ENCODE measurements at places on chromosomes 13 and 19.

DNA sequence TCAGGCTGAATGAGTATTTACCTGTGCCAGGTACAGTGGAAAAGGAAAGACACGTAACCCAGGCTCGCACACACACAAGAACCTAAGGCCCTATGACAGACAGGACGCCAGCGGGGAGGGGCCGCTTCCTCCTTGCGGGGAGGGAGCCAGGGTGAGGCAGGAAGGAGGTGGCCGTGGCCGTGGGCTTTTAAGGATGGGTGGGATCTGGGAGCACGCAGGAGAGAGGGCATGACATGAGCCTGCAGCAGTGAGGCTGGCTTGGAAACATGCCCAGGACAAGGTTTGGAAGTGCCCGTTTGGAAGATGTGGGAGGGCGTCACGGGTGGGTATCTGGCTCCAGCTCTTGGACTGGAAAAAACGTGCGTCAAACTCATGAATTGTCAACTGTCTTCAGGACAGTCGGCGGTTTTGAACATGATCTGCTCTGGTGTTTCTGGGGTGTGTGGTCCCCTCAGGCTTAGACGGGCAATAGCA, 20.1 kb downstream of the SH3GL1 start:
- no peak for DNase-seq

DNA sequence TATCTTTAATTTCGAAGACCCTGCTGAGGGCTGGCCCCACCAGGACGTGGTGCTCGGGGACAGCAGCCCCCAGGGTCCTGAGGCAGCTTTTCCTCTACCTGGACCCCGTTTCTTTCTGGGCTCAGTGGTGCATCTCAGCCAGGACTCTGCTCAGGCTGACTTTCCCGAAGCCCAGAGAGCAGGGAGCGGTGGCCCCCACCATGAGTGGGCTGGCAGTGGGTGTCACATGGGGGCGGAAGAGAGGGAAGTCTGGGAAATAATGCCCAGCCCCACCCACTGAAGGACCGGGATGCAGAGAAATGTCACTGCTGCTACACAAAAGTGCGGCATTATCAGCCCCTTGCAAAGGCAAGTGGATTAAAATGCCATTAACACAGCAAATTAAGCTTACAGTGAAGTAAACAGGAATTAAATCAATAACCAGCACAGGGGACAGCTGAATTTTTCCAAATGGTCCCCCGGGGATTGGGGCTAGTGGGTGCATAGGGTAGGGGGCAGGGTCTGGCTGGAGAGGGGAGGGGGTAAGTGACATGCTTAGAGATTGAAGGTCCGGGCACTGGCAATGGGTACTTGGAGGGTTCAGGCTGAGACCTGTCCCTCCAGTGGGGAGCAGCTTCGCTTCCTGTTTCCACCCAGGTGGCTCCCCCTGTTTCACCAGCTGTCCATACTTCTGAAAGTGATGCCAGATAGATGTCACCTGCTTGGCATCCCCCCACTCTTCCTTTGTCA, 177.3 kb downstream of the URI1 start:
- DNase-seq, result no peak

DNA sequence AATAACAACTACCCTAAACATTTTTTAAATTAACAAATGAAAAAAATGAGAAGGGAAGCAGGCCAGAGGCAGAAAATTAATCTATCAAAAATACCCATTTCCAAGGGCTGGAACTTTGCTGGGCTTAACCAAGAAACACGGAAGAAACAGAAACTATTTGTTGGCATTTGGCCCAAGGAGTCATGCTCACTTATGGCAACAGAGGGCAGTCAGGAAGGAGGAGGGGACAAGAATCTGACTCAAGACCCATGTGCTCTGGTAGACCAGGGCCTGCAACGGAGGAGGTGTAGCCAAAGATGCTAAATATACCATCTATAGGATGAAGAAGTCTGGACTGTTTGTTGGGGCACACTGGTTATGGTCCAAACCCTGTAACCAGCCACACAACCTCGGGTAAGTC, 496.7 kb downstream of the COG6 start:
- no peak for DNase-seq

- DNase-seq, result no peak
Measured at GRCh38 chr13:74769333-74769732, 635.1 kb upstream of the KLF12 start.

- DNase-seq, result no peak
Measured at GRCh38 chr19:48230555-48231129, 25.1 kb downstream of the CARD8 start.

- DNase-seq, result peak; percentile 68
Measured at GRCh38 chr13:40485611-40486517, 180.6 kb downstream of the FOXO1 start.

DNA sequence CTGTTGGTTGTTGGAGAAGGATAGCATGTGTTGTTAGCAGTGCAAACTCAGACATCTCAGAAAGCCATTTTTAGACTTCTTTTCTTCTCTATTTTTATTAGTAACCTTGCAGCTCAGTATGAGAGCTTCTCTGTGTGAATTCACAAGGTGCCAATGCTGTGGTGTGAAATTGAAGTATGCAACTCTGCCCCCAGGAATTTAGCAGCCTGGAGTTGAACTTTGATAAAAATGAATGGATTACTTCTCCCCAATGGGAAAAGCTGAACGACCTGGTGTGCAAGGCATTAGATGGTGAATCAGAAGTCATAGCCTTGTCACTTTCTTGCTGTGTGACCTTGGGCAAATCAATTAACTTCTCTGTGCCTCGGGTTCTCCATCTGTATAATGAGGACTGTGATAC, 512.3 kb upstream of the PCDH9 start:
- no peak for DNase-seq

DNA sequence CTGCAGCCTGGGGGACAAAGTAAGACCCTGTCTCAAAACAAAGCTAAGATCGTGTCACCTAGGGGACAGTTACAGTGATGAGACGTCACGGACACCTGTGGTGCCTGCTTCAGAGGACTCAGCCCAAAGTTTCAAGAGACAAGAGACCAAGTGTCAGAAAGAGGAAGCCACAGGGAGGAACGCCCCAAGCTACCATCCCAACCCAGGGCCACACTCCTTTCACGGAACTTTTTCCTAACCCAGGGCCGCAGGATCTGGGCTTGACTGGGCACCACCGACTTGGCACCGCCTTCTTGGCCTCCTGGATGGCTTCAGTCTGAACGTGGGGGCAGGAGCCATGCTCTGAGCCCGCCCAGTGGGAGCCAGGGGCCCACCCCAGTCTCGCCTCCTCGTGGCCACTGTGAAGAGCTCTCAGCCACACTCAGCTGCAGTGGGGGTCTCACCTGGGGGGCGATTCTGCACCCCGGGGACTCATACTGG, 8.5 kb downstream of the MOB3A start:
- DNase-seq, result no peak

GRCh38 chr19:28633319-28634018, 579.5 kb downstream of the UQCRFS1 start:
- DNase-seq, result peak; percentile 33

- no peak for DNase-seq
Measured at GRCh38 chr13:98854448-98854847, 102.0 kb upstream of the SLC15A1 start.

- DNase-seq, result no peak
Measured at GRCh38 chr13:91115776-91116175, 231.7 kb upstream of the MIR17HG start.

GRCh38 chr13:51241720-51242119, 19.5 kb downstream of the FAM124A start:
- DNase-seq, result no peak

DNA sequence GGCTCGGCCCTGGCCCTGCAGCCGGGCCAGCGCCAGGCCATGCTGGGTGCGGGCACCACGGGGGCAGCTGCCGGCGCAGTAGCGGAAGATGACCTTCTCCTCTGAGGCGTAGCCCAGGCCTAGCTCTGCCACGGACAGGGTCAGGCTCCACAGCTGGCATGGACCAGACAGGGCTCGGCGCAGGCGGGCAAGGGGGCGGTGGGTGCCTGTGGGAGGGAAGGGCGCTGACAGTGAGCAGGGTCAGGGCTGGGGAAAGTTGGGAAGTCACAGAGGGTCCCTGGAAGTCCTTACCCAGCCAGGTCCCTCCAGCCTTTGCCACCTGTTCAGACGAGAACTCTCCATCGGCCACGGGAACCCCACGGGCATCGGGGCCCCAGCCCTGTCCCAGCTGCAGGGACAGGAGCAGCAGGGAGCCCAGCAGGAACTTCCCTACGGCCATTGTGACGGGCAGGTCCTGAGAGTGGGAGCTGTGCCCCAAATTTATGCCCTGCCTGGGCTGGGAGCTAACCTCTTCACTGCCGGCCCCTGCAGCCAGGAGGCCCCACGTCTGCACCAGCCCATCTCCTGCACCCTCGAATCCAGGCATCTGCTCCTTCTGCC, at the start of gene PSPN:
TSS of gene PSPN (minus strand) at position 523 of the 600 bp plus-strand sequence. CDS start at position 439, 84 bp downstream.
- DNase-seq, result no peak

DNA sequence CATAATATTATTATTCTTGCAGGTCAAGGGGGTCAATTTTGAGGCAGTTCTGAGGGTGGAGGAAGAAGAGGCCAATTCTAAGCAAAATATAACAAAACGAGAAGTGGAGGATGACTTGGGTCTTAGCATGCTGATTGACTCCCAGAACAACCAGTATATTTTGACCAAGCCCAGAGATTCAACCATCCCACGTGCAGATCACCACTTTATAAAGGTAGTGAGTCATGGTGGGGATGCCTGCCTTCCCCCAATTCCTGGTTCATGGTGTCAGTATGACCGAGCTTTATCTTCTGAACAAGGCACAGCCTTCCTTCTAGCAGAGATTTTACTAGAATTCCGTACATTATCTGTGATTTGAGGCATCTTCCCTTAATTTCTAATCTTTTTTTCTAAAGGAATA, 9.4 kb upstream of the DCUN1D2 start:
- peak; percentile 18 for DNase-seq

DNA sequence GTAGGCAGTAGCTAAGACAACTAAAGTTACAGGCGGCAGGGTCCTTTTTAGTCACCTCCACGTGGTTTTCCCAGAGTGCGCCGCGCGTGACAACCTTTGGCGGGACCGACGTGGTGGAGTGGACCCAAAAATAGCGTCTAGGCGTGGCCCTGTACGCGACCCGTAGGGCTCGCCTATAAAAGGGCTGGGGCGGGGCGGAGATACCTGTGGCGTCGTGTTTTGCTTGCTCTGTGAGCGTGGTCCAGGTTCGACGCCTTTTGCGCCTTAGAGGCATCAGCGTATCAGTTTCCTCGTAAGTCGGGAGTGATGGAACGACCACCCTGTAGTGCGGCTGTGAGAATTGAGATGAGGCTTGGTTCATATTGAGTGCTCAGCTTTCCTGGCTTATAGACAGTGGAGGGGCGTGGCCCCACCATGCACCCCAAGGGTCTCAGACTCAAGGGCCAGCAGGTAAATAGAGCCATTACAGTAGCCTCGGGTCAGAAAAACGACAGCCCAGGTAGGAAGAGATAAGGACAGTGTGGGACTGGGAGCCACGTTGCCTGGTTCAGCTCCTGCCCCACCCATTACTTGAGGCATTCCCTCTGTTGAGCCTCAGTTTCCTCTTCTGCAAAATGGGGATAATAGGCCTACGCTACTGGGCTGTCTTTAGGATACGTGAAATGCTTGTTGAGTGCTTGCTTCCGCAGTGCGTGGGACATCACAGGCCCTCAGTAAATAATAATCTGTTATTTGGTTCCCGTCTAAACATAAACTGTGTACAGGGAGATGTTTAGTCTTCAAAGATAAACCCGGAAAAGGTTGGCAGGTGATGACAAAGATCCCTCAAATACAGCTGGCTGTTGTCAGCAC, 693 bp upstream of the TMED1 start:
- DNase-seq, result no peak

GRCh38 chr13:110685305-110686020, 20.5 kb downstream of the CARS2 start:
- no peak for DNase-seq

DNA sequence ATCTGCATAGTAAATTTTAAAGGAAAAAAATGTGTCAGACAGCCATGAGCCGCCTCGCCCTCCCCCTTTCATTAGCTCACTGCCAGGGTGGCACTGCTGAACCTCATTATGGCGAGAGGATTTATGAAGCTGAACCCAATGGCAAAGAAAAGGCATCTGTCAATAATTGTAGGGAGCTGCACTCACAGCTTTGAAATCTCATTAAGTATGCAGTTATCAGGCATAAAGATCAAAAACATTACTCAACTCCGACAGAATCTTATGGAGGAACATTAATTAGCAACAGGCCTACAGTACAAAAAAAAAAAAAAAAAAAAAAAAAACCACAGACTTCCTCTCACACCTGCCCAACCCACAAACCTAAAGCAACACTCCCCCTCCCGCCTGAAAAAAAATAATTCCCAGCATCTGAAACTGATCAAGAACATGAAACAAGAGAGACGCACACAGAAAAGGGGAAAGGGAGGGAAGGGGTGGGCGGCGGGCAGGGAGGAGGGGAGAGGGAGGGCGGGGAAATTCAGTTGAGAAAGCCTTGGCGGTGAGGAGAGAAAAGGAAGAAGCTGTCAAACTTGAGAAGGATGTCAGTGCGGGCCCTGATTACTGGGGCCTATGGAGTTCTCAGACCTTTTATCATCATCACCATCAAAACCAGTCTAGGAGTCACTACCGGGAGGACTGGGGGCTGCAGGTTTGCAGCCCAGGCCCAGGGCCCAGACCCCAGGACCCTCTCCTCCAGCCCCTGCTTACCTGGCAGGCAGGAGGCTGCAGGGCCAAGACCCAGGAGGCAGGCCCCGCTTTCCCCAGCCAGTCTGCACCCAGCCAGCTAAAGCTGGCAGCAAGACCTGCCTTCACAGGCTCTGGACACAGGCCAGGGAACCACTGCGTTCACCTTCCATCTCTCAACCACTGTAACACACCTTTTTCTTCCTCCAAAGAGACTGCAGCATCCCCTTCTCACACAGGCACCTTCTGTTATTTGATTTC, 8.9 kb downstream of the TSHZ3 start:
- DNase-seq, result no peak

DNA sequence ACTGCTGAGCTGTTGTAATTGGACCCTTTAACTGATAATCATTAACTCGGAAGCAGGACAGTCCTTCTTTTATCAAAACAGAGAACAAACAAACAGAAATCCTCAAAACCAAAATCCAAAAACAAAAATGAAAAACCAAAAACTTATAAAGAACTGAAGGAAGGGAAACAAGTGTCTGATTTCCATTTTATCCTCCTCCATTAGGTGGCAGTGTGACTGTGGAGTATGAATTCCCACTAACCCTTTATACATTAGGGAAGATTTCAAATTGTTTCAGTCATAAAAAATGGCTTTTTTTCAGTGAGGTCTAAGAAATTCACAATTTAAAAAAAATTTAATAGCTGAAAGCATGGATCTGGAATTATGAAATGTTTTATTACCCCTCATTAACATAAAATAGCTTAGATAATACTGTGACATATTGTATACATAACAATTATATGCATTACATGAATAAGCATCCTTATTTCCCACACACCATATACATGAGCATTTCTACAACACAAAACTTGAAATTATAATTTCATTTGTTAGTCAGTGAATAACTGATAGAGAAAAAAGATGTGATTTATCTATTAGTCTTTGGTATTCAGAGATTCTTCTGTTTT, 1074.3 kb upstream of the PCDH9 start:
- no peak for DNase-seq

GRCh38 chr19:18496167-18496979, 25.5 kb downstream of the ELL start:
- peak; percentile 47 for DNase-seq

DNA sequence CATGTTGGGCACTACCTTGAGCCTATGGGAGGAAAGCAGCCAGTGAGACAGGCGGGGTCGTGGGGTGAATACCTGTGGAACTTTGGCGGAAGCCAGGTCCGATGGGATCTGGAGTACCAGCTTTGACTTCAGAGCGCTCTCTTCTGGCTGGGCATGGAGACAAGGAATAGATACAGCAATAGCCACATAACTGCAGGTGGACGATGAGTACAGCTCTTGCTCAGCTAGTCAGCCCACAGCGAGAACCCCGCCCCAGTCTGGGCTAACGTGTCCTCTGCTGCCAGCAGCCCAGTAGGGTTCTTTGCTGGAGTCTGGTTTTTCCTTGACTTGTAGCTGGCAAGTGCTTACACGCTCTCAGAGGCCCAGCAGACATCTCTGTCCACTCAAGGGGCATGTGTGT, 83.4 kb downstream of the SIPA1L3 start:
- no peak for DNase-seq

Data from stimulated activated effector memory CD8-positive, alpha-beta T cell treated with anti-CD3 and anti-CD28 coated beads, Interleukin-12 subunit alpha, Interleukin-12 subunit beta, amount 100 ng/mL, for 72 hours (primary cell).